Naive thymus-derived CD8-positive, alpha-beta T cell (primary cell): ENCODE measurements at places on chromosomes 3 and 15.

- DNase-seq = no peak
- peaks cover 20% of the 10 kb centered on the region for H3K4me1 ChIP-seq
- no peak overlapping the region for H3K4me3 ChIP-seq
- no peaks in the 10 kb centered on the region for H3K27me3 ChIP-seq
Observed at GRCh38 chr3:126053513-126053912, 30.4 kb downstream of the SLC41A3 start.

- peak overlapping the region; percentile 17 for H3K4me3 ChIP-seq
- no peaks in the 10 kb centered on the region for H3K36me3 ChIP-seq
- peaks cover 51% of the 10 kb centered on the region for H3K4me1 ChIP-seq
- no peak for DNase-seq
- H3K27me3 ChIP-seq = peaks cover 2% of the 10 kb centered on the region
- no peak overlapping the region for H3K27ac ChIP-seq
Observed at GRCh38 chr15:70493787-70494516, 269.4 kb downstream of the UACA start.

DNA sequence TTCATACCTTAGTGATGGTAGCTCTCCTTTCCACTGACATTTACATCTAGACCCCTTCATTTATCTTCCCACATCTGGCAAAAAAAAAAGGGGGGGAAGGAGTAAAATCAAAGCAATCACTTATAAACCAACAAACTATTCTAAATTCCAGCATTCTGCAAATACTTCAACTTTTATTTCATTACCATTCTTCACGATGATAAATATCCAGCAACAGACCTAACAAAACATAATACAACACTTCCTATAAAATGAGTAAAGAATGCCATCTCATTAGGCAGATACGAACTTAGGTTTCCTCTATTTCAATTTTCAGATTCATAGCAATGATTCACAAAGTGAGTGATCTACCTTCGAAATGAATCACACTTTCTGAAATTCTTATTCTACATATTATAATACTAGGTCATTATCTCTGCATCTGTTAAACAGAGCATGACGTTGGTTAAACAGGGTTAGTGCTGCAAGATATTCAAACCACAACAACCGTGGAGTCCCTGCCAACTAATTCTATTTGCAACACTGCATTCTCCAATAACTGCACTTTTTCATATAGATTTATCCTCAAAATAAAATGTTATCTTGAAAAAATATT lies at the start of gene LRRFIP2:
LRRFIP2 (minus strand) TSS at position 51 of the 595 bp plus-strand sequence. CDS start 25,599 bp downstream, outside the sequence.
- H3K27ac ChIP-seq = peak within 1 kb of the TSS; percentile 86
- no peaks in the 10 kb centered on the region for H3K27me3 ChIP-seq
- DNase-seq = no peak
- peaks cover 8% of the 10 kb centered on the region for H3K36me3 ChIP-seq

GRCh38 chr3:67015702-67016484 lies 17.8 kb downstream of the KBTBD8 start:
- H3K4me3 ChIP-seq = peak overlapping the region; percentile 16
- H3K36me3 ChIP-seq = peaks cover 14% of the 10 kb centered on the region
- H3K27ac ChIP-seq = peak overlapping the region; percentile 54
- H3K27me3 ChIP-seq = no peaks in the 10 kb centered on the region
- H3K4me1 ChIP-seq = peaks cover 30% of the 10 kb centered on the region
- no peak for DNase-seq

- no peaks in the 10 kb centered on the region for H3K27me3 ChIP-seq
- peaks cover 22% of the 10 kb centered on the region for H3K36me3 ChIP-seq
- no peak for DNase-seq
- H3K4me3 ChIP-seq = no peak overlapping the region
- H3K27ac ChIP-seq = no peak overlapping the region
- H3K4me1 ChIP-seq = peaks cover 64% of the 10 kb centered on the region
Observed at GRCh38 chr3:171346582-171347300, 113.5 kb downstream of the TNIK start.

DNA sequence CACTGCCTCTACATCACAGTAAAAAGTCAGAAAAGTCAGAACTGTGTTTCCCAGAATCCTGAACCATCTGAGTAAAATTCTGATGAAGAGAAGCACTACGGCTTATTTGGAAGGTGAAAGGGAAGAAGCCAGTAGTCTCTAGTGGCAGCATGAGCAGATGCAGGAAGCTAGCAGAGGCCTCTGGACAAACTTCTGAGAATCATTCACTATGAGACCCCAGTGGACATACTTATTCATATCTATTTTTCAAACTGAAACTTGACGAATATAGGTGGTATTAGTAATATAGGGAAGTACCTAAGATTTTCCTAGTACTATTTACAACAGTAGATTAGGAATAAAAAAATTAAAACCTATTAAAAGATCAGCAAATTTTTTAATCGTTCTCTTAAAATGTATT lies 272.8 kb upstream of the TTC14 start:
- no peaks in the 10 kb centered on the region for H3K36me3 ChIP-seq
- no peak overlapping the region for H3K27ac ChIP-seq
- no peak for DNase-seq
- H3K4me3 ChIP-seq = no peak overlapping the region
- H3K4me1 ChIP-seq = no peaks in the 10 kb centered on the region

GRCh38 chr15:38263996-38264395 lies 11.4 kb downstream of the SPRED1 start:
- no peaks in the 10 kb centered on the region for H3K4me1 ChIP-seq
- DNase-seq = no peak
- H3K4me3 ChIP-seq = no peak overlapping the region
- no peaks in the 10 kb centered on the region for H3K36me3 ChIP-seq
- H3K27me3 ChIP-seq = no peaks in the 10 kb centered on the region

DNA sequence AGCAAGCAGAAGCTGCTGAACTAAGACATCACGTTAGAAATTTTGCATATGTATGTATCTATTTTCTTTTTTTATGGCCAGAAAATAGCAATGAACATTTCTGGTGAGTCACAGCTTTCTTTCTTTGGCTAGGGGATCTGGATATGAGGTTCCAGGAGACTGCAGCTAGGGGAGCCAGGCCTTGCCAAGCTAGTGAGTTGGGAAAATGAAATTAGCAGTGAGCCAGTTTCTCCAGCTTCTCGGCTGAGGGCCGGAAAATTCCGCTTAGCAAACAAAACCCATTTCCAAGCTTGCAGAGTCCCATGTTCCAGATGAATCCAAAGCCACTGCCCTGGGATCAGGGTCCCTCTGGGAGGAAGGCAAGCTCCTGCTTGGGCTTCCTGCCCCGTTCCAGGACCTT lies 137.6 kb downstream of the SRGAP3 start:
- no peak overlapping the region for H3K27ac ChIP-seq
- no peaks in the 10 kb centered on the region for H3K36me3 ChIP-seq
- no peaks in the 10 kb centered on the region for H3K27me3 ChIP-seq
- no peak for DNase-seq
- H3K4me3 ChIP-seq = no peak overlapping the region
- H3K4me1 ChIP-seq = no peaks in the 10 kb centered on the region

DNA sequence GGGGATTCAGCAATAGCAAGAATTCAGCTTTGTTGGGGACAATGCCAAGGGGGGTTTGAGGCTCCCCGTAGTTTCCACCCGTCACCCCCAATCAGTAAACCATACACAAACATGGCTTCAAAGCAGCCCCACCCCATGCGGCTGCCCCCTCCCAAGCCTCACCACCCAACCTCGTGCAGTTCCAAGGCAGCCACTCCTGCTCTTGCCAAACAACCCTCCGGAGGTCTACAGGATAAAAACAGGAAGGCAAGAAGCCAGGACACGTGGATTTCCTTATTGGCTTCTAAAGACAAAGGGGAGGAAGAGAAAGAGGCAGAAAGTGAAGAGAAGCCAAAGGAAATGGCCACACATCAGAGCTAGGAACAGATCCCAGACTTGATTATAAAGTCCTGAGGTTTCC lies 121.1 kb downstream of the SHQ1 start:
- no peaks in the 10 kb centered on the region for H3K36me3 ChIP-seq
- no peak overlapping the region for H3K27ac ChIP-seq
- no peak overlapping the region for H3K4me3 ChIP-seq
- no peak for DNase-seq
- H3K4me1 ChIP-seq = no peaks in the 10 kb centered on the region

DNA sequence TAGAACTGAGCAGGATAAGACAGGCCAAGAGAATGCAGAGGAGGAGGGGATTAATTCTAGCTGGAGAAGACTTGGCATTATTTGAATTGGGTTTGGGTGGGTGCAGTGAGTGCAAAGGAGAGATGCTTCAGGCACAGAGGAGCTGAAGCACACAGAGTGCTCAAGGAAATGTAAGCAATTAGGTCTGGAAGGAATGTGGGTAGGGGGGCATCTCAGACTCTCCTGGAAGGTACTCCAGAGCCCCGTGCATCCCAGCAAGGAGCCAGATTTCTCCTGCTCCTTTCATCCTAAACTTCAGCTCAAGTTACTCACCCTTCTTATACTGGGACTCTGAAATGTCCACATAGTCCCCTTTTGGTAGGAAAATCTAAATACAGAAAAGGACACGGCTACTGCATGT lies 143.6 kb upstream of the PFN2 start:
- H3K4me1 ChIP-seq = no peaks in the 10 kb centered on the region
- DNase-seq = no peak
- H3K4me3 ChIP-seq = no peak overlapping the region
- peaks cover 15% of the 10 kb centered on the region for H3K27me3 ChIP-seq

- peaks cover 30% of the 10 kb centered on the region for H3K27me3 ChIP-seq
- H3K36me3 ChIP-seq = no peaks in the 10 kb centered on the region
- no peak overlapping the region for H3K4me3 ChIP-seq
- no peak for DNase-seq
Observed at GRCh38 chr3:128502712-128503111, 9.7 kb upstream of the GATA2 start.

GRCh38 chr3:73846951-73847350 lies 222.2 kb upstream of the PDZRN3 start:
- peaks cover 5% of the 10 kb centered on the region for H3K36me3 ChIP-seq
- H3K27me3 ChIP-seq = no peaks in the 10 kb centered on the region
- no peak overlapping the region for H3K4me3 ChIP-seq
- DNase-seq = no peak
- no peaks in the 10 kb centered on the region for H3K4me1 ChIP-seq

GRCh38 chr3:23192816-23193215 lies 10.3 kb upstream of the UBE2E2 start:
- no peak for DNase-seq
- H3K4me1 ChIP-seq = no peaks in the 10 kb centered on the region
- H3K4me3 ChIP-seq = no peak overlapping the region
- no peak overlapping the region for H3K27ac ChIP-seq
- H3K36me3 ChIP-seq = no peaks in the 10 kb centered on the region

DNA sequence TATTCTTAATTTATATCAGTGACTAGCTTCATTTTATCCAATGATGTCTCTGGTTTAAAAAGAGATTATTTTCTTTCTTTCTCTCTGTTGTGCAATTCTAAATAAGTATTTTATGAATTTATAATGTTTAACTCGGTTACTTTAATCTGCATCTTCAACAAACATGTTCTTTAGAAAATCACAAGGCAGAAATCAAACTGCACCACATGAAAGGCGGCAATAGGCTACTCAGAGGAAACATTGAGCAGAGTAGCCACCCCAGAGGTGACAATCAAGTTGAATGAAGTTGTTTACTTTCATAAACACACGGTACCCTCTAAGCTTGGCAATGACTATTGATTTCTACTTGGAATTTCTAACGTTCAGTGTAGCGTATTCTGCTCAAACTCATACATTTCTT lies 677.8 kb upstream of the ROBO1 start:
- no peak overlapping the region for H3K27ac ChIP-seq
- no peak overlapping the region for H3K4me3 ChIP-seq
- no peaks in the 10 kb centered on the region for H3K27me3 ChIP-seq

GRCh38 chr3:127405010-127405598 lies 117.3 kb upstream of the PRR20G start:
- no peak for DNase-seq
- H3K4me1 ChIP-seq = no peaks in the 10 kb centered on the region
- no peak overlapping the region for H3K27ac ChIP-seq
- H3K4me3 ChIP-seq = no peak overlapping the region
- no peaks in the 10 kb centered on the region for H3K36me3 ChIP-seq
- H3K27me3 ChIP-seq = peaks cover 14% of the 10 kb centered on the region

DNA sequence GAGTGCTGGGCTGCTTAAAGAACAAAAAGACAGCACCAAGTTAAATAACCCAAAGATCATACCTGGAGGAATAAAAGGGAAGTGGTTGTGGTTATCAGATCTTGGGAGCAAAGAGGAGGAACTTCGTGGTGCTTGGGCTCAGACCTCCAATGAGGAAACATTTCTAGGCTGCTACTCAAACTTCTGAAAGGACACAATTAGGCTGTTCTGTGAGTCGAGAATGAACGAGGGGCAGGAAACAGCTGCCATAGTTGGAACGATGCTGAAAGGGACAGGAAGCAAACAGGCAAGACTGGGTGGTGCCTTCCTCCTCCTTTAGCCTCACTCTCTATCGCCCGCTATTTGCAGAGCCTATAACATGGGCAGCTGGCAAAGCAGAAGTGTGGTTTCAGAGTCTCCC lies 276.3 kb upstream of the ARRDC4 start:
- peaks cover 9% of the 10 kb centered on the region for H3K27me3 ChIP-seq
- DNase-seq = no peak
- peaks cover 4% of the 10 kb centered on the region for H3K4me1 ChIP-seq
- H3K36me3 ChIP-seq = no peaks in the 10 kb centered on the region

DNA sequence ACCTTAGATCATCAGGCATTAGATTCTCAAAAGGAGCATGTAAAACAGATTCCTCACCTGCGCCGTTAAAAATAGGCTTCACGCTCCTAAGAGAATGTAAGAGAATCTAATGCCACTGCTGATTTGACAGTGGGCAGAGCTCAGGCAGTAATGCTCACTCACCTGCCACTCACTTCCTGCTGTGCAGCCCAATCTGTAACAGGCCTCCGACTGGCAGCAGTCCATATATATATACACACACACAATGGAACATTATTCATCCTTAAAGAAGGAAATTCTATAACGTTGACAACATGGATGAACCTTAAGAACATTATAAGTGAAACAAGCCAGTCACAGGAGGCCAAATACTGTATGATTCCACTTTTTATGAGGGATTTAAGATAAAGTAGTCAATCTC lies 24.5 kb downstream of the ZNF148 start:
- peaks cover 69% of the 10 kb centered on the region for H3K4me1 ChIP-seq
- DNase-seq = no peak
- H3K4me3 ChIP-seq = peak overlapping the region; percentile 16
- H3K36me3 ChIP-seq = peaks cover 14% of the 10 kb centered on the region
- no peaks in the 10 kb centered on the region for H3K27me3 ChIP-seq
- no peak overlapping the region for H3K27ac ChIP-seq

GRCh38 chr3:122952520-122952919 lies 75.0 kb downstream of the SEMA5B start:
- no peaks in the 10 kb centered on the region for H3K4me1 ChIP-seq
- no peak overlapping the region for H3K4me3 ChIP-seq
- DNase-seq = no peak
- H3K27ac ChIP-seq = no peak overlapping the region

GRCh38 chr15:92069308-92070250 lies 216.1 kb downstream of the SLCO3A1 start:
- no peaks in the 10 kb centered on the region for H3K36me3 ChIP-seq
- DNase-seq = no peak
- H3K27ac ChIP-seq = no peak overlapping the region
- H3K27me3 ChIP-seq = no peaks in the 10 kb centered on the region
- peaks cover 35% of the 10 kb centered on the region for H3K4me1 ChIP-seq
- H3K4me3 ChIP-seq = peak overlapping the region; percentile 52

DNA sequence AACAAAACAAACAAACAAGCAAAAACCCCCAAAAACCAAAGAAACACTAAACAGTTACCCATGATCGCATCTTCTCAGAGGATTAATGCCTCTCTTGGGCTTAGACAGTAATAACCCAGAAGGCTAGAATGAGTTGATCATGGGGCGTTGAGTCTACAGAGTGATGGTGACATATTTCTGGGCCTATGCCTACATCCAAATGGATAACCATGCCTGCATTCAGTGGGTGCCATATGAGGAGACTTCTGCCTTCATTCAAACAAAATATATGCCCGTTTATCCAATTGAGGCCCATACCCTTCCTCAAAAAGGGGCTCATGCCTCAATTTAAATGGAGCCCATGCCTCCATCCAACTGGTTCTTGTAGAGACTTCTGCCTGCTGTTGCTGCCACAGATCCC lies 284.0 kb downstream of the EPHB1 start:
- H3K27ac ChIP-seq = no peak overlapping the region
- H3K36me3 ChIP-seq = no peaks in the 10 kb centered on the region
- no peaks in the 10 kb centered on the region for H3K4me1 ChIP-seq
- no peak for DNase-seq
